ENCODE measurements at places on chromosomes 1 and 21. TPM values are rescaled to one million over a fixed set of nuclear protein-coding genes. Genes with fewer than 3 reads are reported as not detected.
A peak's percentile ranks its signal among the peaks of the same experiment; 100 is the strongest.

GRCh38 chr1:183058851-183059502 is 35.8 kb downstream of the LAMC1 start:
- peaks cover 8% of the 10 kb centered on the region for H3K4me1 ChIP-seq
- no peaks in the 10 kb centered on the region for H3K36me3 ChIP-seq
- no peaks in the 10 kb centered on the region for H3K27me3 ChIP-seq
- no peak overlapping the region for H3K27ac ChIP-seq
- H3K4me3 ChIP-seq, result no peak overlapping the region

FAM3B gene
- 0.60 TPM for total RNA-seq

- no peaks in the 10 kb centered on the region for H3K36me3 ChIP-seq
- peak overlapping the region; percentile 99 for H3K27ac ChIP-seq
- peak overlapping the region; percentile 82 for H3K4me3 ChIP-seq
- H3K27me3 ChIP-seq, result no peaks in the 10 kb centered on the region
- DNase-seq, result peak; percentile 70
Measured at GRCh38 chr1:41242342-41243078, 404 bp upstream of the SCMH1 start.

OR2T8 gene
- not detected for total RNA-seq

DNA sequence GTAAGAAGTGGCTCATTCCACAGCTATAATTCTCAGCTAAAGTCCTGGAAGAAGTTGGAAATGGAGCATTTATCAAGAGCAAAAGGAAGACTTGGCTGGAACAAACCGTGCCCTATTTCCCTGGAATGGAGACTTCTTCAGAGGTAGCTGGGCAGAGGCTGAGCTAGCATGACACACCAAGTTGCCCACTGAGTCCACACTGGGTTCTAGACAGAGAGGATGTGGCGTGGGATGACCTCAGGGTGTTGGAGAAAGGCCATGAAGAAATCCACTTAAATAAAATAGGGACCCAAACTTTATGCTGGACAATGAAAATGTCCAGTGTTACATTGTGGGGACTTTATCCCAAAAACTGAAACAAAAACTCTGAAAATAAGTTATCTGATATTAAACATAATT is 116.2 kb downstream of the KCNJ6 start:
- H3K27me3 ChIP-seq, result no peaks in the 10 kb centered on the region
- no peak for DNase-seq
- no peaks in the 10 kb centered on the region for H3K36me3 ChIP-seq
- no peak overlapping the region for H3K4me3 ChIP-seq

- no peaks in the 10 kb centered on the region for H3K27me3 ChIP-seq
- no peaks in the 10 kb centered on the region for H3K36me3 ChIP-seq
- peaks cover 6% of the 10 kb centered on the region for H3K4me1 ChIP-seq
- no peak overlapping the region for H3K27ac ChIP-seq
- no peak overlapping the region for H3K4me3 ChIP-seq
Measured at GRCh38 chr21:32914424-32915039, 111.2 kb upstream of the OLIG2 start.

SPATA21 gene
- not detected for total RNA-seq

DNA sequence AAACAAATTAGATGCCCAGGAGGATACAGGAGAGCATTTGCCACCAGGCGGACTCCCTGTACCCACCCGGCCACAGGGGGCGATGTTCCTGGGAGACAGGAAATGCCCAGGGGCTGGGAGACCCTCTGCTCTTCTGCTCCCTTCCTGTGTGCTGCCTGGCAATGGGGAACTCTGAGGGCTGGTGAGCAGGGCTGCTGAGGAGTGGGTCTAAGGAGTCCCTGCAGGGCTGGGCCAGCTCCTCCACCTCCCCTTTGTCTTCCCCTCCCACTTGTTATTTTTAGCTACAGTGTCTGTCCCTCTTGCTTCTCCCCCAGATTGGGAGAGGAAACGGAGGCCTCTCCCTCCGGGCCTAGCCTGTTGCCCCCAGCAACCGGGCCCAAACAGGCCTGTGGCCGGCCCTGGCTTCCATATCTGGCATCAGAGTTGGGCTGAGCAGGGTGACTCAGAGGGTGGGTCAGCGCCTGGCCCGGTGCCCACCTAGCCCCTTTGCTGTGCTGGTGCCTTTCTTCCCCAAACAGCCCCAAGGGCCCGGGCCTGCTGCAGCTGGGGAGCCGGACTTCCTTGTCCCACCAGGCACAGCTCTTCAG is 11.6 kb downstream of the LMNA start:
- H3K4me1 ChIP-seq, result peaks cover 55% of the 10 kb centered on the region
- peak overlapping the region; percentile 19 for H3K4me3 ChIP-seq
- H3K27ac ChIP-seq, result peak overlapping the region; percentile 95

- H3K36me3 ChIP-seq, result no peaks in the 10 kb centered on the region
- H3K27me3 ChIP-seq, result no peaks in the 10 kb centered on the region
- no peaks in the 10 kb centered on the region for H3K4me1 ChIP-seq
- no peak overlapping the region for H3K4me3 ChIP-seq
- DNase-seq, result no peak
Measured at GRCh38 chr1:240888039-240888786, 276.3 kb upstream of the GREM2 start.

SERTAD4 gene
- 3.8 TPM for total RNA-seq

DNA sequence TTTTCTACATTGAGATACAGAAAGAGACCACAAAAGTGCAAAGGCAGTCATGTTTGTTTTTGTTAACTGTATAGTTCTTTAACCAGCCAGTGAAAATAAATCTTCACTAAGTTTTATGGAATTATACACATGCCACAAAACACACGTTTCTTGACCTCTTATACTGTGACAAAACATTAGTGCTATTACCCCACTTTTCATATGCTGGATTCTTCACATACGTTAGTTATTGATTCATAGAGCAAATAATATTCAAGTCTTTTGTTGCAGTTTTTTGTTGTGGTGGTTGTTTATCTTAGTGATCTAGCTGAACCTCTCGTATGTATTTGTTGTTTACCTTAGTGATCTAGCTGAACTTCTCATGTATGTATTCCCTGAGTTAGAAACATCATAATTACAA is 28.0 kb downstream of the LYPLAL1 start:
- H3K4me3 ChIP-seq, result no peak overlapping the region
- H3K27me3 ChIP-seq, result no peaks in the 10 kb centered on the region
- no peaks in the 10 kb centered on the region for H3K36me3 ChIP-seq
- H3K27ac ChIP-seq, result no peak overlapping the region

- no peaks in the 10 kb centered on the region for H3K36me3 ChIP-seq
- no peak overlapping the region for H3K27ac ChIP-seq
- no peak overlapping the region for H3K4me3 ChIP-seq
- H3K27me3 ChIP-seq, result no peaks in the 10 kb centered on the region
Measured at GRCh38 chr1:217274416-217274815, 356.5 kb downstream of the GPATCH2 start.

SLC2A5 gene
- total RNA-seq, result 6.4 TPM

GRCh38 chr1:244989813-244990212 is 125.5 kb upstream of the HNRNPU start:
- no peaks in the 10 kb centered on the region for H3K36me3 ChIP-seq
- no peaks in the 10 kb centered on the region for H3K4me1 ChIP-seq
- H3K4me3 ChIP-seq, result no peak overlapping the region

RGL1 gene
- total RNA-seq, result 14.3 TPM

- no peaks in the 10 kb centered on the region for H3K36me3 ChIP-seq
- no peak for DNase-seq
- no peak overlapping the region for H3K27ac ChIP-seq
- no peaks in the 10 kb centered on the region for H3K27me3 ChIP-seq
- H3K4me1 ChIP-seq, result no peaks in the 10 kb centered on the region
Measured at GRCh38 chr1:98203466-98203865, 282.6 kb upstream of the DPYD start.

RNU1-1 gene
- under 0.01 TPM for total RNA-seq

DNA sequence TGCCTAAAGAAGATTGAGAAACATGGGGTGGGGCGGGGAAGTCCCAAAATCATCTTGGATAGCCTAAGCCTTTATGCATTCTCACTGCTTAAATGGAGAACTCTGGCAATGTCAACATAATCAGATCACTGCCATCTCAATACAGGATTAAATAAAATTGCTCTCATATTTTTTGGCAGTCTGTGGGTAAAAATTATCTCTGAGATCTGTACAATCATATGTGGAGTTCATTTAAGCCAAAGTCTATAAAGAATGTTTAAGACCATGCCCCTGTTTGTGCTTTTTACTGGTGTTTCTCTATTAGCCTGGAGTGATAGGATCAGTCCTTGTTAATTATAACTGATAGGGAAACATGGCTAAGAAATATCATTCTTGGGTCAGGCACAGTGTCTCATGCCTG is 136.3 kb downstream of the GPR52 start:
- no peak overlapping the region for H3K27ac ChIP-seq
- H3K4me3 ChIP-seq, result no peak overlapping the region
- no peaks in the 10 kb centered on the region for H3K27me3 ChIP-seq
- no peaks in the 10 kb centered on the region for H3K36me3 ChIP-seq
- no peak for DNase-seq

OPTC gene
- not detected for total RNA-seq

DNA sequence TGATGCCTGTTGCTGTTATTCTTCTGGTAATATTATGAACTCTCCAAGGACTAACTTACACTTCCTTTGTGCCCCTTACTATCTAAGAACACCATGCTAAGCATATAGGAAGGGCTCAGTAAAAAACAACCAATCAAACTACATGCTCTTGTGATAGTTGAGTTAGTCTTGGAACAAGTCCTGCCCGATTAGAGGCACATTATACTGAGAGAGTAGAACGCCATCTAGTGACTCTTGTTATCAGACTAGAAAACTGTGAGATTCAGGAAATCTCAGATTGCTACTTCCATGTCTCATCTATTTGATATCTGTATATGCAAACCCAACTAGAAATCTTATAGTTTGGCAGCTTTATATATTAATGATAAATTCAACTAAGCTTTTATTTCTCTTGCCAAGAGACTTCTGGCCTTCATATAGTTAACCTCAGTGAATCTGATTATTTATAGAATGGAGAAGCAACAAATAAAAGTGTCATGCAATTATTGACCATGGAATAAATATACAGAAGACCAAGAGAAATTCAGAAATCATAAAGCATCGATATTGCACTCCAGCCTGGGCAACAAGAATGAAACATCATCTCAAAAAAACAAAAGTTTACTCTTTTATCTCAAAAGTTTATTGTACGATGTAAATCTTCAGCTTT is 7.8 kb upstream of the SRRM1 start:
- H3K27me3 ChIP-seq, result no peaks in the 10 kb centered on the region
- H3K27ac ChIP-seq, result no peak overlapping the region
- DNase-seq, result no peak
- no peaks in the 10 kb centered on the region for H3K36me3 ChIP-seq
- H3K4me3 ChIP-seq, result no peak overlapping the region
- H3K4me1 ChIP-seq, result no peaks in the 10 kb centered on the region

UBL4B gene
- total RNA-seq, result not detected

DNA sequence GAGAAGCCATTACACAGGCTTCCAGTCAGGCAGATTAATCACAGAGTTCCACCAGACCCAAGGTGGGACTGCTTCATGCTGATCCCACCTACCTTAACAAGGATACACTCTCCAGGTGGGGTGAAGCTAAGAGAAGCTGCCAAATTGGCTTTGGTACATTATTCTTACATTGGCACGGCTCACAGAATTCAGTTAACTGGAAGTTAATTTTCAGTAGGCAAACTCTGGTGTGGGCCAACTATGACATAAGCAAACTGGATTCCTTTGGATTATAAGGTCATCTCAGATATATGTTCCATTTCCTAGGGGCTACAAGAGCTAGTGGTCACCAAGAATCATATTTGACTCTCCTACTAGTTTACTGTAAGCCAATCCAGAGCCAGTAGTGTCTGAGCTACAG is 448.8 kb upstream of the BEND5 start:
- H3K4me1 ChIP-seq, result no peaks in the 10 kb centered on the region
- H3K27me3 ChIP-seq, result no peaks in the 10 kb centered on the region
- DNase-seq, result no peak
- H3K27ac ChIP-seq, result no peak overlapping the region
- no peaks in the 10 kb centered on the region for H3K36me3 ChIP-seq

LRRN2 gene
- 0.43 TPM for total RNA-seq

DNA sequence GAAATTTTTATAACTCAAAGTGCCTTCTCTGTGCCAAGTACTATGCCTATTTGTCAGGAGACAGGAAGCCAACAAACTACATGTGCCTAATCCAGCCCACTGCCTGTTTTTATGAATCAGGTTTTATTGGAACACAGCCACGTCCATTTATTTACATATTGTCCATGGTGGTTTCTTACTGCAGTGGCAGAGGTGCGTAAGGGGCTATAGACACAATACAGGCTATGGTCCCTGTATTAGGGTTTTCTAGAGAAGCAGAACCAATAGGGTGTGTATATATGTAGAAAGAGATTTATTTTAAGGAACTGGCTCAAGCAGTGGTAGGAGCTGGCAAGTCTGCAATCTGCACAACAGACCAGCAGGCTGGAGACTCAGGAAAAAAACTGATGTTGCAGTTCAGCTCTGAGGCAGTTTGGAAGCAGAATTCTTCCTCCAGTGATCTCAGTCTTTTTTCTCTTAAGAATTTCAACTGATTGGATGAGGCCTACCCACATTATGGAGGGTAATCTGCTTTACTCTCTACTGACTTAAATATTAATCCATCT is 15.4 kb downstream of the PPIE start:
- DNase-seq, result no peak
- no peak overlapping the region for H3K4me3 ChIP-seq
- H3K4me1 ChIP-seq, result no peaks in the 10 kb centered on the region
- no peaks in the 10 kb centered on the region for H3K36me3 ChIP-seq

DENND2D gene
- total RNA-seq, result 16.2 TPM

DNA sequence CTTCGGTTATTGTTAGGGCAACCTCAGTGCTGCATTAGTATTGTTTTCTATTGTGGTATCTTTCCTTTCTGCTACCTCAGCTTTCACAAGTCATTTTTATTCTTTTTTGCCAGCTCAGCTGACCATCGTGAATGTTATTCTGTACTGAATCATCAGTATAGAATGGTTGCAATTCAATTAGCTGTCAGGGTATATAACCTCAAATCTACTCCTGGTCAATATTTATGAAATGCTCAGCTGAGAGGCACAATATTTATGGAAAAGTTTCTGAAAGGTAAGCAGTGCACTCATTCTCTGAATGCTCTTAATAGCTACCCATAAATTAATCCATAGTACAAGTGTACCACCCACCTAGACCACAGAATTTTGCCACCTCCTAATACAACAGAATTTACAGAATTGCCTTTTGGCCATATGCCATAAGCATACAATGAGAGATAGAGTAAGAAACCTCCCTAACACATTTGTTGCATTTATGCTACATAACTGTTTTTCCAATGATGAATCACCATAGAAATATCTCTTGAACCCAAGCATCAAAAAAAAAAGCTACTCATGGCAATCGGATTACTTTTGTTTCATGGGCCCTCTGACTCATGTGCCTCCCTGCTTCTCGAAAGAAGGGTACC is 732.6 kb upstream of the CHRM3 start:
- no peaks in the 10 kb centered on the region for H3K4me1 ChIP-seq
- no peaks in the 10 kb centered on the region for H3K36me3 ChIP-seq
- H3K27me3 ChIP-seq, result peaks cover 6% of the 10 kb centered on the region
- no peak overlapping the region for H3K27ac ChIP-seq
- no peak for DNase-seq

DNA sequence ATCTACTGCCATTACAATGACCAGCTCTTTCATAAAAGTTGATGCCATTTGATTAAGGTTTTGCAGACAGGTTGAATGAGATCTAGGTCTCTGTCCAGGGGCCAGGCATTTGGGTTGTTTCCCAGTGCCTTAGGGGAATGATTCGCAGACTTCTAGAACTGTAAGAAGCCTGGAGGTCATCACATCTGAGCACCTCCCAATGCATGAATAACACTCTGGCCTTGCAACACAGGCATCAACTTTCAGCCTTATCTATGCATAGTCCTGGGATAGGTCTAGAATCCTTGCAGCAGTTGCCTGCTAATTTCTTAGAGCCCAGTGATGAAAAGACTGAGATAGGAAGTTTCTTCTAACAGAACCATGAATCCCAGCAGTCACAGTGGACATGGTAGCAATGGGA is 44.8 kb upstream of the KCND3 start:
- no peaks in the 10 kb centered on the region for H3K27me3 ChIP-seq
- H3K36me3 ChIP-seq, result no peaks in the 10 kb centered on the region
- no peak for DNase-seq
- no peak overlapping the region for H3K27ac ChIP-seq
- no peaks in the 10 kb centered on the region for H3K4me1 ChIP-seq

Measured in ovary (tissue), 10 donors.